ENCODE measurements at places on chromosomes 3 and 15.

GRCh38 chr3:103873897-103874545 lies 1439.2 kb downstream of the ZPLD1 start:
- DNase-seq = no peak

GRCh38 chr15:72809329-72809728 lies 25.8 kb upstream of the ADPGK start:
- no peak for DNase-seq

DNA sequence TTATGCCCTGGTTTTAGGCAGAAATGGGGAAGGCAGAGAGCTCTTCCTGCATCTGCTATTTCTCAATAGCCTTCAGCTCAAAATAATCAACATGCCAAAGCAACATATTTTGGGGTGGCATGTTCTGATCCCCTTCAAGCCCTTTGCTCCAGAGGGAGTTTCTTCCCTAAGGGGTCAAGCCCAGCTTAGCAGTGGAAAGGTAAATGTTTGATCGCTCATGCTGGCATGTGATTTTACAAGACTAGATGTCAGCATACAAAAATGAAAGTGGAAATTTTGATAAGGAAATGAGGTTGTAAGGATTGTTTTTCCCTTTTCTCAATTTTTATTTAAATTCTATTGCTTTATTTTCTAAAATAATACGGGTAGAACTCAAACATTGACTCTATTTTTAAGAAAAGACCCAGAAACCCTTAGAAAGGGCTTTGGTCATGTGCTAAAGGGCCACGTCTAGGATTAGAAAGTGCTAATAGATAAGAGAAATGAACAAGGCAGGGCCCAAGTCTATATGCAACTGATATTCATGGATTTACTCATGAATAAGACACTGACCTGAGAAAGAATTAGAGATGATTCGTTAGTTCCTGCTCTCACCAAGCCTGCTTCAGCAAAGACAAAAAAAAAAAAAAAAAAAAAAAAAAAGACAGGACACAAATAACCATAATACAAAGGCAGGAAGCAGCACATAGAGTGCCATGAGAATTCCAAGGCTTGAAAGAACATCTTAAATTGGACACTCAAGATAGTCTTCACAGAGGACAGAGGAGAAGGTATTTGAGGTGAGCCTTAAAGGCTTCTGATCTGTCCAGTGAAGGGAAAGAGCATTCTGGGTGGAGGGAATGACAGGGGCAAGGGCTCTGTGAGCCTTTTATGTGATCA lies 55.0 kb upstream of the NR2E3 start:
- no peak for DNase-seq

- DNase-seq = no peak
Observed at GRCh38 chr3:139564294-139564861, 24.8 kb upstream of the RBP1 start.

DNA sequence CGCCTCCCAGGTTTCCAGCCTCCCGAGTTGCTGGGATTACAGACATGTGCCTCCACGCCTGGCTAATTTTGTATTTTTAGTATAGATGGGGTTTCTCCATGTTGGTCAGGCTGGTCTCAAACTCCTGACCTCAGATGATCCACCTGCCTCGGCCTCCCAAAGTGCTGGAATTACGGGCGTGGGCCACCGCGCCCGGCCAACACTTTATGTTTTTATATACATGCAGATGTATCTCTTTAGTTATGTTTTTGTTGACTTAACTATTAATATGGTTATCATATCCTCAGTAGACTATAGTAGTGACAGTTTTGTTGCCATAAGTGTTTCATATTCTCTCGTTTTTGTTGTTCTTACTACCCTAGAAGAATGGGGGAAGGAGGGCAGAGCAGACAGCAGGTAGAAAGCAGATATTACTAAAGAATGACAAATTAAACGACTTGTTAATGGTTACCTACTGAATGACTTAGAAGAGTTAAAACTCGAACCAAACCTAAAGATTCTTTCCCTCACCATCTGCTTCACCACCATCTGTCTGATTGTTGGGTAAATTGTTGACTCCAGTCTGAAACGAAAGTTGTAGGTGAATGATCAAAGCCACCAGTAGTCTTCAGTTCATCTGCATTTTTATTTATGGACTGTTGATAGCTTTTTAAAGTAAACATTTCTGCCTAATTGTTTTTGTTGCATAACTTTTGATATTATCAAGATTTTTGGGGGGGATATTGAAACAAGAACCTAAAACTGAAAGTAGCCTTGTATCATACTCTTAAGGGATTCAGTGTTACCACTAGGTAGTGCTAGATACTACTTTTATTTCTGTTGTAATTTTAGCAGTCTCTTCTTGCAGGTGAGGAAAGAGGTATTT lies 89.3 kb downstream of the RASA2 start:
- DNase-seq = peak; percentile 18

DNA sequence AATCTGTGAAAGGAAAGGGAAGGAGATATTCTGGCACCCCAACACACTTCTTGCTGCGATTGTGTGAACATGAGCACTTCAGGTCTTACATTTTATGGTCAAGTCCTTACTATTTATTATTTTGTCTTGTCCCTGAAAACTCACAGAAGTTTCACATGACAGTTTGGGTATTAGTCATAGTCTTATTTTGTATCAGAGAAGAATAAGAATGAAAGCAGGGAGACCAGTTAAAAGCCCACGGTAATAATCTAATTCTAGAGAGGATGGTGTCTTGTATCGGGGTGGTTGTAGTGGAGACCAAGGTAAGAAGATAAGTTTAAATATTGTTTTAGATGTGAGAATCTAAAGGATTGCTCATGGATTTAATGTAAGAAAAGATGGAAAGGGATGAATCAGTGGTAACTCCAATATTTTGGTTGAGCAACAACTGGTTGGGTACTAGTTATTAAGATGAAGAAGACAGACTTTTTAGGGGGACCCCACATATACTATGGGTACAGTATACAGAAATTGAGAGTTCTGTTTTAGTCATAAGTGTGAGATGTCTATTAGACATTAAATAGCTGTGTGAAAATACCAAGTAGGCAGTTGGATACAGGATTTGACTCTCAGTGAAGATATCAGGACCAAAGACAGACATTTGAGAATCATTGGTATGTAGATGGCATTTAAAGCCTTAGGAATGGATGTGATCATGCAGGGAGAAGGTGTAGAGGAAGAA lies 227.6 kb downstream of the MFSD1 start:
- no peak for DNase-seq

- no peak for DNase-seq
Observed at GRCh38 chr3:43256714-43257461, 29.5 kb upstream of the SNRK start.

DNA sequence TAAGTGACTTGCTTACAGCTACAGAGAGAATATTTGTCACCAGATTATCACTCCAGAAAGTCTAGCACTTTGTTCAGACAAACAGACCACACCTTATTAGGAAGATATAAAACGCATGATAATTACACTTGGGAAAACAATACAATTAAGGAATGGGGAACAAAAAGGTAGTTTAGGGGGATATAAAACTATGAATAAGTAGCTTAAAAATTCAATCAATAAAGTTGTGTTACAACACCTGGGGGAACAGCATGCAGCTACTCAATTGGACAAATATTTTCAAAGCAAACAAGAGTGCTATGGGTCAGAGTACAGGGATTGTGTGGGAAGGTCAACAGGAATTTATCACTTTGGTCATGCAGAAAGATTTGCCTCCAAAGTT lies 15.1 kb downstream of the CLDN1 start:
- DNase-seq = no peak

DNA sequence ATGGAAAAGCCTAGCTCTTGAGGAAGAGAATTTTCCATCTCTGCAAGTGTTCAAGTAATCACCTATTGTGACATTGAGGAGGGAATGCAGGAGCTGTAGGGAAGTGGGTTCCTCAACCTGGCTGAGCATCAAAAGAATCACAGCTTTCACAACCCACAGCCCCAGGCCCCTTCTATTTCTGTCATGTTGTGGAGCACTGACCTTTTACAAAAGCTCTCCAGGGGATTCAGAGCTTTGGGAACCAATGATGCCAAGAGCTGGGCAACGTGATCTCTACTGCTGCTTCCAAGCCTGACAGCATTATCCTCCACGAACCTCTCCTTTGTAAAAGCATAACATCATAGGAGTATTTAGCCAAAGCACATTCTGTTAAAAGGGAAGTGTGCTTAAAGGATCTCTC lies 231.1 kb downstream of the ADAMTS9 start:
- peak; percentile 40 for DNase-seq

DNA sequence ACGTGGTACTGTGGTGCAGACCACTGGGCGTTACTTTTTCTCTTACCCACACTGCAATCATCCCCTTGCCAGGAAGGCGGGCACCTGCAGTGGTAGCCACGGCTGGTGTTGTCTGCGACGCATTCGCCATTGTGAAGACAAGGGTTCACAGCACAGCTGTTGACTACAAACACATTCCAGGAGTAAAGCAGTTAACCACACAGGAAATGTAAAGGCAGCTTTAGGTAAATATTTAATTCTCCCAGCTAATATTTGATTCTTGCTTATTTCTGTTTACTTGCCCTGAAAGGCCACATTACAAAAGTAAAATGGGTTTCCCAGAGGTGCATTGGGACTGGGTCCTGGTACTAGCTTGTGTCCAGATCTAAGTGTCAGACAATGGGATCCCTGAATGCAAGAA lies 45.4 kb downstream of the HEG1 start:
- no peak for DNase-seq

DNA sequence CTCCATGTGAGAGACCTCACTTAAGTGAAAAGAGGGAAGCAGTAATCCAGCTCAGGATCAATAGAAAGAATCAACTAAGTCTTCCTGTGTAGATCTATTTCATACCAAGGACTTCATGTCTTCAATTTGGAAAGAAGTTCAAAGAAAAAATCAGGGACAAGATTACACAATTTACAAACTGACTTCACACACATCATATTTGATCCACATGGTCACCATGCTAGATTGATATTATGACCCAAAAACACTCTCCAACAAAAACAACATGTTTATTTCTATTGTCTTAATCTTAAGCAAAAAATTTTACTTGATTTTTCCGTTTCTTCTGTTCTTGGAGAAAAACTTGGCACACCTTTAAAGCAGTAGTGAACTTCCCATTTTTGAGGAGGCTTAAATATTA lies 76.3 kb downstream of the THBS1 start:
- DNase-seq = no peak

DNA sequence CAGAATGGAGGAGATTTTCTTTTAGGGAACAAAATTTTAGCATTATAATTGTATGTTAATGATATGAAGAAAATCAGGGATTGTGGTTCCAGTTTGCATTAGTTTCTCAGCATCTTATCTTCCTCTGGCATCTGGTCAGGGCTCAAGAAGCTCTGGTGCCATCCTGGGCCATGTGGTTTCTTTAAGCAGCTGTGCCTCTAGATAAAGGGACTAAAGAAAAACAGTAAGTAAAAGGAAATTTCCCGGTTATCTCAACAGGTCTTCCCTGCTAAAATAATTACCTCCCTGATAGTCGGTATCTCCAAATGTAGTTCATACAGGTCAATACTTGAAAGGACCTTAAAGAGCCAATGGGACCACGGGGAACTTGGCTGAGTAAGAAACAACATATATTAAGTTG lies 375.1 kb upstream of the RBMS3 start:
- no peak for DNase-seq

DNA sequence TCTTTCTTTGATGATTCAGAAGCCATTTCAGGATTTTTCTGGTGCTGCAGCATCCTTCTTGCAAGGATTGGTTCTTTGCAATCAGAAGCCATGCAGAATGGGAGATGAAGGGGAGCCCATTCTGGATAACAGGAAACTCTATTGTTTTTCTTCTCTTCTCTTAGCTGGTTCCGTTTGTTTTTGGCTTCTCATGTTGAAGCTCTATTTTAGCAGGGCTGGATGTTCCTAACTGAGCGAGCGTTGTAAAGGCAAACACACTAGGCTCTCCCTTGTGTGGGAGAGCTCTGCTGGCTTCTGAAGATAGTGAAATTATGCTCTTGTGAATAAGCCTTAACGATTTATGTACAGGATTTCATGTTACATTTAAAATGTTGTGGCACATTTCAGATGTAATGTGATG lies 8.3 kb downstream of the CACNA1D start:
- DNase-seq = no peak

- DNase-seq = no peak
Observed at GRCh38 chr15:27873039-27873438, 226.1 kb downstream of the OCA2 start.

DNA sequence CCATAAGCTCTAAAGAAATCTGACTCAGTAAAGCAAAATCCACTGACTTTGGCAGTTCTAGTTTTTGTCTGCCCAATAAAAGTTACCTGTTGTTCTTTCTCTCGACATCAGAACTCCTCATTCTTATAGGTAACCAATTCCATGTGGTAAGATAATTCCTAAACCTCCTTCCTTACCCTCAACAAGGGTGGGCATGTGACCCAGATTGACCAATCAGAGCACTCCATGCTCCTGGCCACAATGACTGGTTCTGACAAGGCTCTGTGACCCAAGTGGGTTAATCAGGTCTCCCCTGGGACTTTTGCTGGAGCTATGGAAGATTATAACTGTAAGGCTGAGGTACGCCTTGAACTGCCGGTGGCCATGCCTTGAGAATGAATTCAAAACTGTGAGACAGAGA lies 31.7 kb downstream of the LINS1 start:
- peak; percentile 27 for DNase-seq

DNA sequence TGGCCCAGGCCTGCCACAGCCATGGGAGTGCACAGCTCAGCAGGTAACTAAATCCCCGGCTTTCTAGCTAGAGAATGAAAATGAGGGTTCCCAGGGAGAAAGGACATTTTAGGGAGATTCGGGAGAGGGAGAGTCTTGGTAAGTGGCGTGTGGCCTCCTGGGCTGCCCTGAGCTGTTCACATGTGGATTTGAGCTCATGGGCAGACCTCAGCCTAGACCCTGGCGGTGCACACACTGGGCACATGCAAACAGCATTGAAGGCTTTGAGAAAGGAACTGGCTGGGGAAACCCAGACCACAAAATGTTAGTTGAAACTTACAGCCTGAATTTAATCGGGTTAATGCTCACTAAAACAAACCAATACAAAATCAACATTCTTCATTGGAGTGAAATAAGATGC lies 72.4 kb downstream of the TFRC start:
- DNase-seq = no peak
